ENCODE measurements at places on chromosomes 6 and 20. TPM values are rescaled to one million over a fixed set of nuclear protein-coding genes. Genes with fewer than 3 reads are reported as not detected.

GRCh38 chr6:136994782-136995181 lies 50.0 kb downstream of the IL20RA start:
- no peak for DNase-seq

DNA sequence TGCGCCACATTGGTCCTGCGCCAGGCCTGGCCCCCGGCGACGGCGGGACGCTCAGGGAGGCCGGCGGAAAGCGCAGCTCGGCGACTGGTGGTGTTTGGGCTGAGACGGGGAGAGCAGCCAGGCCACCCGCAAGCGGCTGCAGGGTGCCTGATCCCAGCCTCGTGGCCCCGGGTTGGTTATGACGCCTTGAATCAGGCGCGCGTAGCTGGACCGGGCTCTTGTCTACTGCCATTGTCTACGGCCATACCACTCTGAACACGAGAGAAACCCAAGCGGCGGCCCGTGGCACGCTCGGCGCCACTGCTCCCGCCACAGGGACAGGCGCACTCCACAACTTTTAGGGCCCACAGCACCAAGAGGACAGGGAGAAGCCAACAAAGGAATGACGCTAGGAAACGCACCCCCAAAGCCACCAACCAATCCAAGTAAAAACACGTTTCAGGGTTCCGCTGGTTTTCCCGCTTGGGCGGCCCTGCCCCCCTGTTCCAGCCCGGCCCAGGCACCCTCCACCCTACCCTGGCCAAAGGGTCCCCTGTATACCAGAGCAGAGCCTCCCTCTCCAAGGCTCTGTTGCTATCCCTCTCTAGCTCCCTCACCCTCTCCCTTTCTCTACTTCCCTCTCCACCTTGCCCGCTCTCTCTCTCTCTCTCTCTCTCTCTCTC lies 1849.3 kb upstream of the DEFB115 start:
- no peak for DNase-seq

DNA sequence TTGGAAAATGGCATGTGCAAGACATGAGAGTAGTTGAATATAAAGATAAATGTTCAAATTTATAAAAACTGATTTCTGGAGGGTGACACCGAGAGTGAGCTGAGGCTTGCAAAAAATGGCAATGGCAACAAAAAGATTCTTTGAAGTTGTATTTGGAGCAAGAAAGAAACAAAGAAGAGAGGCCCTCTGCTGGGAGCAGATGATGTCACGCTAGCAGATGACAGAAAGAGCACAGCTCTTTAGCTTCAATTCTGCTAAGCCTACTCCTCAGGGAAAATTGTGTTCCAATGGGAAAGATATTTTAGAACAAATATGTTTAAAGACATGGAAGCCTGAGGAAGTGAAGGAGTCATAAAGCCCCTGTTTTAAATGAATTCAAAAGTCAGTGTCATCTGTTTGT lies 125.3 kb upstream of the NOX3 start:
- no peak for DNase-seq

- no peak for DNase-seq
Observed at GRCh38 chr6:30611150-30611855, 5.7 kb downstream of the PPP1R10 start.

DNA sequence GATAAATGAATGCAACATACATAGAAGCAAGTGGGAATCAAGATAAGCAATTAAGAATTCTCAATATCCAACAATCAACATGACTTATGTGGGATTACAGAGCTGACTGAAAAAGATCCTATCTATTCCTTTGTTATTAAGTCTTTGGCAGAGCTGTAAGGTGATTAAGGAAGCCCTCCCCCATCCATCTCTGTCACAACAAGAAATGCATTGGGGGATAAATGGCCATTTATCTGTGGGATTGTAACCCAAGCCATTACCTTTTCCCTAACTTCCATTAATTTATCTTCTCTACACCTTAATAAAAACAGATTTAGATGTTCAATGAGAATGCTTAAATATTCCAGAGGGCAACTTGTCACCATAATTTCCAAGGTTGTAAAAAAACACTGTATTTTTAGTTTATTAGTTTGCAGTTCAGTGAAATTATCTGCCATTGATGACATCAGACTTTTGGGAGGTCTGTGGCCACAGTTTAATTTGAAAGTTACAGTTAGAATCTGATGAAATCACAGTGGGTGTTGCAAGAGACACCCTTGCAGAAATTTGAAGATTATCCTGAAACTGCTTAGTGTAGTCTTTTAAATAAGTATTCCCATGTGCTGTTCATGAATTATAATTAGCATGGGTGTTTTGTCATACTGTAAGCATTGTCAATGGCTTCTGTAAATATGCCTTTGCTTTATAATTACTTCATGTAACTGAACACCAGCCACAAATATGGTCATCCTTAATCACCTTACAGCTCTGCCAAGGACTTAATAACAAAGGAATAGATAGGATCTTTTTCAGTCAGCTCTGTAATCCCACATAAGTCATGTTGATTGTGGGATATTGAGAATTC lies 49.4 kb upstream of the FYN start:
- no peak for DNase-seq

GRCh38 chr20:63594043-63594561 lies 20.1 kb upstream of the HELZ2 start:
- DNase-seq: no peak

- no peak for DNase-seq
Observed at GRCh38 chr6:56613247-56613851, 29.3 kb downstream of the DST start.

- peak; percentile 74 for DNase-seq
Observed at GRCh38 chr6:161242779-161243693, 30.8 kb downstream of the AGPAT4 start.

- no peak for DNase-seq
Observed at GRCh38 chr20:46253391-46253790, 54.9 kb downstream of the CDH22 start.

- DNase-seq: no peak
Observed at GRCh38 chr20:35192118-35192872, 20.4 kb downstream of the PROCR start.

DNA sequence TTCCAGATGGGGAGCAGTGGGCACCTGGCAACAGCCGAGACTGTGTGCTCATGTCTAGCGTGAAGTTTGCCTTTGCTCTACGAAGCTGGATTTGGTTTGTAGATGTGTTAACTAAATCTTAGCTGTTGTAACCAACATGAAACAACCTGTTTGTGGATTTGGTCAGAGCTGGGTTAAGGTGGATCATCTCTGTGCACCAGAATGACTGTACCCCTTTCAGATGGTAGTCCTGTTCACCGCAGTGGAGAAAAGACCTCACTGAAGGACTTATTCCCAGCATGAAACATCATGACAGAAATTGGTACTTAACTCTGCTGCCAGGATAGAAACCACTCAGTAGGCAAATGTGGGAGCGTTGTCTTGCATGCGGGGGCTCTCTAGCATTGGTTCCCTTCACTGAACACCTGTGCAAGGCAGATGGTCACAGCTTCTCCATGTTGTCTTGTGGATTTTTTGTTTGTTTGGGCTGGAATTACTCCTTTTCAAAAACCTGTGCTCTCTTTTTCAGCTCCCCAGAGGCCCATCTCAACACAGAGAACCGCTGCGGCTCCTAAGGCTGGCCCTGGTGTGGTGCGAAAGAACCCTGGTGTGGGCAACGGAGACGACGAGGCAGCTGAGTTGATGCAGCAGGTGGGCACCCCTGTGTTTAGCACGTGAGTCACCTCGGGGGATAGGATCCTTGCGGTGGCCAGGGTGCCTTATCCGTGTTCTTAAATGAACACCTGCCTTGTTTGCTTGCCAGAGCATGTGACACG lies 19.3 kb upstream of the EFCAB8 start:
- DNase-seq: no peak

DNA sequence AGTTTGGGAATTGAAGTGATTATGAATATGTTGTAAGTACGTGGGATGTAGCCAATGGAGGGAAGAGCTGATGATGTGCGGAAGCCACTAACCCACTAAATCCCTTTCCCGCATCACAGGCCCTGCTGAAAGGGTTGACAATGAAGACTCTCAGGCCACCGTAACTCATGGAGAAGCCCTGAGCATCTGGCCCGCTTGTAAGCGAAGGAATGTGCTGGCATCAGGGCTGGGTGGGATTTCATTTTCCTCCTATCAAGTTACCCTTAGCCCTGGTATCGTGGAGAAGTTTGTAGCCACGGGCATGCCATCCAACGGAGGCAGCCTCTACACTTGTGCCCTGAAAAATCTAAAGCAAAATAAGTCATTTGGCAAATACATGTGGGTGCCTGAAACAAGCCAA lies 355.0 kb downstream of the CDH26 start:
- DNase-seq: no peak

- DNase-seq: no peak
Observed at GRCh38 chr20:289693-290083, 862 bp downstream of the C20orf96 start.

DNA sequence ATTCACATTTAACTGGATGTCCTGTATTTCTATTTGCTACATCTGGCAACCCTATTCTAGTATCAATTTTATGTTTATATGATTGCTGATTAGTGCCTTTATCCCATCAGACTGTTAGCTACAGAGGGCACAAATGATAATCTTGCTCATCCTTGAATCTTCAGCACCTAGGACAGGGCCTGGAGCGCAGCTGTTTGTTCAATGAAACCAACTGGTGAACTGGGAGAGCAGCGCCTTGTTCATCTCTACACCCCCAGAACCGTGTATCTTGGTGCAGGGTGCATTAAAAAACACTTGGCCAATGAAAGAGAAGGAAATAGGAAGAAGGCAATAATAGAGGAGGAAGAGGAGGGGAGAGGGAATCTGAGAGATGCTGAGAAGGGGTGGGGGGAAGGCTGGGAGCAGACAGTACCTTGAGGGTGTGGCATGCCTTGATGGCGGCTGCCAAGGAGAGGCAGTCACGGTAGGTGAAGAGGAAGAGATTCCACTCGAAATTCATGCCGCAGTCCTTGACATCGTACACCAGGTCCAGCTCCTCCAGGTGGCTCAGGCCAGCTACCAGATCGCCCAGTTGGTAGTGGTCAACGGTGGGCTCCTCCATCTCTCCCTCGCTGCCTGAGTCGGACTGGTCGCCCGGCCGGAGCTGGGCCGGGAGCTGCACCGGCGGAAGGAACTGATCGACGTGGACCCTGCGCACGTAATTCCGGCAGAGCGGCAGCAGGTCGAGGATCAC lies 15.5 kb downstream of the TMEM151B start:
- no peak for DNase-seq

DNA sequence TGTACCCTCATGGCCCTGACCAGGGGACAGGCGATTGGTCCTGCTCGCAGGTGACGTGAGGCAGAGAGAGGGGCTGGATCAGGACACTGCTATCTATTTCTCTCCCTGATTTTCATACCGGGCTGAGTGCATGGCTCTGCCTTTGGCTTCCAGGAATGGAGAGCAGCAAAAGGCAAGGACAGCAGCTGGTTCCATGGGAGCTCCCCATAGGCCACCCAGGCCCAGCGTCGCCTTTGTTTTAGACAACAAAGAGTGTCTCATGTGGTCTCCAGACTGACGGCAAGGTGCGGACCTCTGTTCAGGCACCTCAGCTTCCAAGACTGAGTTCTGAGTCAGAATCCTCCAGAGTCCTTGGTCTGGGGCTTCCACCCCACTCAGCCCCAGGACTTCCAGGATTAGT lies 123.1 kb downstream of the VEGFA start:
- no peak for DNase-seq

- no peak for DNase-seq
Observed at GRCh38 chr6:41652866-41653652, 14.8 kb downstream of the MDFI start.

DNA sequence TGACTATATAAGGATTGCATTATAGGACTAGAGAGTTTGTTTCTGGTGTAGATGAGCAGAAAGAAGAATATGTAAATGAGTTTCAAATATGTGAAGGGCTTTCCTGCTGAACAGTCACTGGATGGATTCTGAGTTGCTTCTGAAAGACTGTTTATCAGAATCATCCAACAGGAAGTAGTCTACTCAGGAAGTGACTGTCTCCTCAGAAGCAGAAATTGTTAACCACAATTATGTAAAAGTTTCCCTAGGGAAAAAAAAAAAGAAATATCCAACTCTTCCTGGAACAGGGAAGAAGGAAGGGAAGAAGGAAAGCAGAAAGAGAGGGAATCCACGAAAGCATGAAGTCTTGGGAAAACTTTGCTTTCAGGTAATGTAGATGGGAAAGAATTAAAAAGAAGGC lies 138.9 kb downstream of the TENT5A start:
- no peak for DNase-seq

GRCh38 chr6:96812077-96812703 lies 25.1 kb downstream of the GPR63 start:
- DNase-seq: no peak

DNA sequence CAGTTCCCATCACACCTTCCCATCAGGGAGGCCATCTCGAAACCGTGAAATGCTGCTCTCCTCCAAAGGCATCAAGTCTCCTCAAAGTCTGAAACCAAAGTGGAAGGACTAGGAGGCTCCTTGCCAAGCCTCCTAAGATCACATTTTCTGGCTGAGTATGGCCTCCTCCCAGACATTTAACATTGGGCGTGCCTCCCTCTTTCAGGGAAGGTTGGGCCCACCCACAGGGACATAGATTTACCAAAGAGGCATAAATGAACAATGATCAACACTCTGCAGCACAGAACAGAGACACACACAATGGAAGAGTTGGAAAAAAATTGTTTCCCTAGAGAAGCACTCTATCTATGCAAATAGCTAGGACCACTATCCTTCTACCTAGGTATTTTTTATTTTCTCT lies 381.8 kb downstream of the MAFB start:
- no peak for DNase-seq

DNA sequence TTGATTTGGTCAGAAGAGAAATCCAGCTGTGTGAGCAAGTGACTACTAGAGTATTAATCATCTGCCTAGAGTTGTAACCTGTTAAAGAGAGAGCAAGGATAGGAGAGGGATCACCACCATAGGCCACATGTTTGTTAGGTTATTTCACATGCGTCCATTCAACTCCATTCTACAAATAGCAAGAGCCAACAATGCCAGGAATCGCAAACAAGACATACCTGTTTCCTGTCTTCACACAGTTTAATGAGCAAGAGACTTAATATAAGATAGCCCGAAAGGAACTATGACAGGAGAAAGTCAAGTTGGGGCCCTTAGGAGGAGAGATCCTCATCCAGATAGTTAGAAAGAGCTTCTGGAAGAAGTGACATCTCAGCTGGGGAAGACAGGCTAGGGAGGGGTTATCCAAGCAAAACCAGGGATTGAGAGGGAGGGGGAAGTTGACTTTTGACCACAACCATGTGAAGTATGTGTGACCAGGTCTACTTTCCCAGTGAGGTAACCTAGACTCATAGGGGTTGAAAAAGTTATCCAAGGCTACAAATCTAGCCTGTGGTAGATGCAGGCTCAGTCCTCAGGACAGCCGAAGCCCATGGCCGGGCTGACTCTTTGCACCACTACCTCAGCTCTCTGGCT lies 147.4 kb downstream of the ALDH8A1 start:
- DNase-seq: no peak

Gene OGFRL1
- 4.6 TPM for total RNA-seq

Gene LRRC73
- 0.11 TPM for total RNA-seq

Gene LPA
- total RNA-seq: not detected

Gene SRSF3
- total RNA-seq: 404 TPM

Gene ADGB
- not detected for total RNA-seq

Gene PRR18
- total RNA-seq: 0.23 TPM

Gene PPIL4
- 20.8 TPM for total RNA-seq

Gene SOX4
- 1.6 TPM for total RNA-seq

All from activated CD8-positive, alpha-beta T cell treated with anti-CD3 and anti-CD28 coated beads for 36 hours (primary cell).